OCI-LY7 (cell line): ENCODE measurements at places on chromosomes 2 and 18.

- DNase-seq = no peak
Measured at GRCh38 chr2:3408781-3409180, 29.3 kb downstream of the TRAPPC12 start.

DNA sequence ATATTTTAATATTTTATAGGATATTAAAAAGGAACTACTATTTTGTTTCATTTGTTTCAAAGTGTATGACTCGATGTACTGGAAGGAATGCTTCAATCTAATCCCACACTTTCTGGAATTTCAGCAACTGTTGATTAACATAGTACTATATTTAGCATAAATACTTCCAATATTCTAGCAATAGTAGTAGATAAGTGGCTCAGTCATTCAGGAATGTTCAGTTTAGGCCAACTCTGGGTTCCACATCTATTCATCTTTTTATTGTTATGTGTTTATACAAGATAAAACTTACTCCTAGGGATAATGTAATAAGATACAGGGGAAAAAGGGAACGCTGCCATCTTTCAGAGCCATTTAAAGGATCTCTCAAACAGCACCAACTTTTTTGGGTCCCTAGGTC is 22.3 kb upstream of the ORC2 start:
- no peak for DNase-seq

DNA sequence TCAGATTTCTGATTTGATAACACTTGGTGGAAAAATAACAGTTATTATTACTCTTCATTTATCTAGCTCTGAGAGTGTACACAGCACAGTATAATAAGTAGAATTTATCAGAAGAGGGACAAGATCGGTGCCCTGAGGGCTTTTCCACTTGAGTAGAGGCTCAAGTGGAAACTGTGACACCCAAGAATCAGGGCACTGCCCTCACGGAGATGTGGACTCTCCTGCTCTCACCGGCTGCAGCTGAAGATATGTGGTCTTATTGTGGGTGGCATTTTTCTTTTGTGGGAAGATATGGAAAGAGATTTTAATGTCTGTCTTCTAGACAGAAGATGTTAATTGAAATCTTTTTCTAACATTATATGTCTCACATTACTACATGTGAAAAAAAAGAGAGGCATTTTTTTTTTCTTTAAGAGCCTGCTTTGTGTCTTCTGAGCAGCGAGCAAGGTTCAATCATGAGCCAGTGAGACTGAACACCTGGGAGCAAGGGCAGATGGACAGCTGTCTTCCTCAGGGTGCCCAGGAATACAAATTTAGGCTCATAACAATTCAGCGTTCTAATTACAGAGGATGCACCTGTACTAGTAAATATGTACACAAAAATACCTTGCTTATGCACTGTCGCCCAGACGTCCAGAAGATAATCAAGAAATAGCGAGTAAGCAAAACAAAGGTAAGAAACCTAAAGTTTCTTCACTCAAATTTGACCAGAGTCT is 1098.2 kb upstream of the FANCL start:
- DNase-seq = no peak

DNA sequence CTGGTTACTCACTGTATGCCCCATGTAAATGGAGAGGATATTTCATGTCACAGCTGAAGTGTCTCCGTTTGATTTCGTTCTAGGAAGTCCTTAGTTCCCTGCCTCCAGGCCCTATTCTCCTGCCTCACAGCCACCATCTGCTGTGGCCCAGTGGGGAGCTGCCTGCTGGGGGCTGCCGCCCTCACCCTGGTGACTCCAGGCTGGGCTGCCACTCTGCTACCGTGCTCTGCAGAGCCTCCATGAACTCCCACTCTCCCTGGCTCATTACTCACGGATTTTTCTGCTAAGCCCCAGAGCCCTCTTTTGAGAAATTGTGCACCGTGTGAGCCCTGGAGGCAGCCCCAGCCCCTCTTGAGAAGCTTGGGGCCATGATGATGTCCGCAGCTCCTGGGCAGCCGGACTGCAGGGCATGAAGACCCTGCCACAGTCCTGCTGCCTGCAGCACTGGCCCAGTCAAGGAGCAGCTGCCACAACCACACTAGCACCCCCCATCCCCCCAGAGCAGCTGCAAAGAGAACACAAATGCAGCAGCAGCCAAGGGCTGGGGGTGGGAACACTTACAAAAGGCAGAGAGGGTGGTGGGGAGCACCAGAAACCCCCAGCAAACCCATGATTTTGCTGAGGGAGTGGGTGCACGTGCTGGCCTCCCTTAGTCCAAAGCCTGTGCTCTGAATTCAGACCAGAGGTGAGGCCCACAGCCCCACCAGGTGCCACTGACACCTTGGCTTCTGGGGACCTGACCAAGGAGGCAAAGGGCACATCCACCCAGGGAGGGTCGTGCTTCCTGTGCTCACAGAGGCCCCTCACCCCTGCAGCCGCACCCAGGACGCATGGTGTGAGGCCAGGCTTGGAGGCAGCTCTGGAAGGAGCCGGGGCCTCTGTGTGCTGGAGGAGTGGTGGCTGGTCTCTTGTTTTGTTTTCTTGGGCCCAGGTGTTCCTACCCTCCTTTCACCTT is 270.2 kb upstream of the RAB6C start:
- DNase-seq = no peak

- no peak for DNase-seq
Measured at GRCh38 chr18:47717257-47717656, 213.2 kb downstream of the SMAD2 start.

GRCh38 chr2:27133195-27133875 is 1.1 kb downstream of the PREB start:
- no peak for DNase-seq

DNA sequence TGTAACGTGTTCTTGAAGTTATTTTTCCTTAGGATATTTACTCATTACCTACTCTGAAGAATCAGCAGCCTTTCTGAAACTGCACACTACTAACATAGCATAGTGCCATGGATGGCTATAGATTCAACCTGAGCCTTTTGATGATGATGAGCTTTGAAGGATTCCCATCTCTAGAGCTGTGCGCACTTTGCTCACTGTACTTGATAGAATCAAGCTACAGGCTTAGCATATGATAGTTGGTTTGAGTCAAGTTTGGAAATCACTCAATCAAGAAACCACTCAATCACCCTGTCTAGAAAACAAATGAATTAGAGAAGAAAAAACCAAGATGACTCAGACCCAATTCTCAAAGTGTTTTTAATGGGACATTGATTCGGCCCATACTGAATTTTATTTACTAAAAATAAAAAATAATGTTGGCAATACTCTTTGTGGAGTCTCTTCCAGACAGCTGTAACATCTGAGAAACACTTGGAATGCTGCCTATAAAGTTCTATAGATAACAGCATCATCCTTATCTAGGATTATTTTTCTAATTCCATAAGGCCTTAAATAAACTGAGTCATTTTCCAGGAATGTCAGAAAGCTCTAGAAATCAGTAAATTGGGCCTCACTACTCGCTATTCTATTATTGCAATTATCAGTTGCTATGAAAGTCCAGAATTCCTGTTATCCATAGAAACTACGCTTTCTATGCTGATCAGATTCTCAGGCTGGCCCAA is 259.0 kb upstream of the ERBB4 start:
- DNase-seq = no peak

GRCh38 chr18:9366126-9366714 is 31.6 kb downstream of the TWSG1 start:
- DNase-seq = no peak

GRCh38 chr2:195810340-195811098 is 153.5 kb downstream of the SLC39A10 start:
- no peak for DNase-seq

DNA sequence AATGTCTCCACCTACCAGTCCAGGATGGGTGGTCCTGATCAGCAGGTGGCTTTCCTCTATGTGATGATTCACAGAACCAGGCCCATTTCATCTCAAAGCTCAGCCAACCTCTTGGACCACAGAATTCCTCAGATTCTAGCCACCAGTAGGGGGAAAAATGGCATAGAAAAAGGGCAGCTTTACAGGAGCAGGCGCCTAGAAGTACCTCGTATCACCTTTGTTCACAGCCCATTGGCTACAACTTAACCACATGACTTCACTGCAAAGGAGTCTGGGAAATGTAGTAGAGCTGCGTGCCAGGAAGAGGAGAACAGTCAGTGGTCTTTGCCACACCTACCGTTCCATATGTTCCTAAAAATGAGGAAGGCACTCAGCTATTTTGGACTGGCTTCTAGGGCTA is 62.8 kb upstream of the DTNA start:
- peak; percentile 68 for DNase-seq

GRCh38 chr2:26683583-26683982 is 8.9 kb upstream of the KCNK3 start:
- DNase-seq = no peak

DNA sequence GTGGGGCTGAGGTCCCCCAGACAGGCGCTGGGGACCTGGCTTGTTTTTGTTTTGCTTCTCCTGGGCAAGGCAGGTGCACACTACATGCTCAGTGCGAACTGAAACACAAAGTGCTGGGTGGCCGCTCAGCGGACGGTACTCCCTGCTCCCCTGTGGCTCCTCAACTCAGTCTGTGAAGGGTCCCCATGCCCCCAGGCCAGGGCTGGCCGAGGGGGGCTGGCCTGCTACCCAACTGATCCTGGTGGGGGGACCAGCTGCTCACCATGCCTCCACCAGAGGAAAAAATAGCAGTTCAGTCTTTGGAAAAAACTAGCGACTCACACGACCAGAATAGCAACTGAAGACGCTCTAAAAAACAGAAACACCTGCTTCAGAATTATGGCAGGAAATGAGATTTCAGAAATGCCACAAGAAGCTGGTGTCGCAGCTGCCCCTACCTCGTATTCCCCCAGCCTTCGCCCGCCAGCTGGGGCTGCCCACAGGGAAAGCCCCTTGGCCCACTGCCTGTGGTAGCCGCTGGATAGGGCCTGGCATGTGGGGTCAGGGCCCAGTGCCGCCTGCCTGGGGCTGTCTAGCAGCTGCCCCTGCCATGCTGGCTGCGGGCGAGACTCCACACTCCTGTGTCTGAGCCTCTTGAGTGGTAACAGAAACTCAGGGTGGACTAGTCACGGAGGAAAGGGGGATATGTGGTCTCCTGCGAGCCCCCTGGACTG is 43.7 kb downstream of the MEX3C start:
- DNase-seq = peak; percentile 87

DNA sequence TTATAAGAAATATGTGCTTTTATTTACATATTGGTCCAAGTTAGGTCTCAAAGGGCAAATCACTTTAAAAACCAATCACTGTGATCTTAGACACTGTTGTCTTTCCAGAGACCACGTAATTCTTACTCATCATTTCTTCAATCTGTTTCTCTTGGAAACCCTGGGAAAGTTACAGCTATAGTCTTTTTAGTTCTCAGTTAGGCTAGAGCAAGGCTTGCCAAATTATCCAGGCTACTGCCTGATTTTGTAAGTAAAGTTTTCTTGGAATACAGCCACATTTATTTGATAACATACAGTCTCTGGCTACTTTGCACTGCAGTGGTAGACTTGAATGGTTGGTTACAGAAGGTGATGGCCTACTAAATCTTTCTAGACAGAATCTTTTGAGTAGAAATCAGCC is 106.0 kb downstream of the KIAA1328 start:
- no peak for DNase-seq
